ENCODE measurements at places on chromosomes 16 and 17. TPM values are rescaled to one million over a fixed set of nuclear protein-coding genes. Genes with fewer than 3 reads are reported as not detected.
A peak's percentile ranks its signal among the peaks of the same experiment; 100 is the strongest.

DNA sequence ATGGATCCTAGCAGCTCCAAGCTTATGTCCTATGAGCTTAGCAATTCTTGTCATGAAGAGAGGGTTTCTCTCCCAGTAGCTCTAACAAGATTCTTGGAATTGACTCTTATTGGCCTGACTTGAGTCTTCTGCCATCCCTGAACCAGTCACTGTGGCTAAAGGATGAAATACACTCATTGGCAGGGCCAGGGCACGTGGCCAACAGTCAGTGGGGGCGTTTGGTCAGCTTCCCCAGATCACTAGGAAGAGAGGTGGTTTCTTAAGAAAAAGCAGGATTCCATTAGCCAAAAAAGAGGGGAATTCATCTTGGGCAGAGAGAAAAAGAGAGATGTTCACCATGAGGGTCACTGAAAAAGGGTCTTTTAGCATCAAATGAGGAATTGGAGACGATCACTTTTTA lies 363.2 kb downstream of the SNX29 start:
- no peak for DNase-seq

KRTAP3-2 gene
- total RNA-seq, result not detected

DNA sequence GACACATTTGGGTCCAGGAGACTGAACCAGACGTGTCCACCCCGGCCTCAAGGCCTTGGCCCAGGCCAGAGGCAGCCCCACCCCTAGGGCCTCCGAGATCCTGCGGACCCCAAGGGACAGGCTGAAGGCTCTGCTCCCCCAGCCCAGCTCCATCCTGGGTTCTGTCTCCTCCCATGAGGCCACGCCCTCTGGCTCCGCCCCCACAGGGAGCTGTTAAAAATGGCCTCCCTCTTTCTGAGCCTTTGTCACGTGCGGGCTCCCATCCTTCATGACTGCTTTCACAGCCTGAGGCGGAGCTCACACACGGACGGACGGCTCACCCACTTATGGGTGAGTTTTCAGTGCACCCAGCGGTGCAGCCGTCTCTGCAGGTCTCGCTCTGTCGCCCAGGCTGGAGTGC lies 6.5 kb upstream of the CACNA1H start:
- DNase-seq, result no peak

KRTAP9-4 gene
- total RNA-seq, result not detected

PABPN1L gene
- not detected for total RNA-seq

DNA sequence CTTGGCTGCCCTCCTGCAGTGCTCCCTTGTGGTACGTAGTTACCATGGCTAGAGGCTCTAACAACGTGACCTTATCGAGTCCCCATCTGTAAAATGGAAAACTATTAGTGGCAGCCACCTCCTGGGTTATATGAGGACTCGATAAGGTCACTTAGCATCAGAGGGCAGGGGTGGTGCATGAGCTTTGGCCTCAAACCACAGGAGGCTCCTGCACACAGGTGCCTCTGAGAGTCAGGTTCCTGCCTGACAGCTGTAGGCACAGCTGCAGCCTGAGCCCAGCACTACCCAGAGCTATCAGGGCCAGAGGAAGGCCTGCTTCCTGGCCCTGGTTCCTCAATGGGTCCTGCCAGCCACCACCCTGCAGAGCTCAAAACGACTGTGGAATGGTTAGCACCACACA lies 57.2 kb upstream of the SEC14L1 start:
- no peak for DNase-seq

NEUROD2 gene
- not detected for total RNA-seq

DNA sequence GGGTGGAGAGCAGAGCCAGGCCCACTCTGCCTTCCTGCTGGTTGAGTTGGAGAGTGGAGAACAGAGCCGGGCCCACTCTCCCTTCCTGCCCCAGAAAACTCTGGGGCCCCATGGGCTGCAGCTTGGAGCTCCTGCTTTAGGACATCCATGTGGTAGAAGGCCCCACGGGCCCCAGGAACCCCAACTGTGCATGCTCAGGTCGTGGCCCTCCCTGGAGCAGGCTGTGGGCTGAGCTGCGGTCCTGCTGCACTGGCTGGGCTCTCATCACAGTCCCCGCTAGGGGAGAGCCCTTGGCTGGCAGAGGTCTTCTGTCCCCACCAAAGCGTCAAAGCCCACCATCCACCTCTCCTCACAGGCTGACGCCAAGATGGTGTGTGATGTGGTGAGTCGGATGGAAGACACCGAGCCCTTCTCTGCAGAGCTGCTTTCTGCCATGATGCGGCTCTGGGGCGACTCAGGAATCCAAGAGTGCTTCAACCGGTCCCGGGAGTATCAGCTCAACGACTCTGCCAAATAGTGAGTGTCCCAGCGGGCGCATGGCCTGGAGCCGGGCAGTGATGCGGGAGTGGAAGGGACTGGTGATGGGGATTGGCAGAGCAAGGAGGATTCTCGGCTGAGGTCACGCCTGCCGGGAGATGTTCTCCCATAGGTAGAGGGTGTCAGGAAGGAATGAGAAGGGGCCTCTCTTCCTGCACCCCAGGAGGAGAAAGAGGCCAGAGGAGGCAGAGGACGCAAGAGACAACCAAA lies 96.9 kb downstream of the AMFR start:
- no peak for DNase-seq

GRCh38 chr17:57197466-57198071 lies 58.8 kb upstream of the MSI2 start:
- DNase-seq, result no peak

GRCh38 chr17:57707892-57708291 lies 37.2 kb downstream of the CCDC182 start:
- DNase-seq, result peak; percentile 31

- peak; percentile 96 for DNase-seq
Observed at GRCh38 chr17:77424585-77425344, 284.0 kb downstream of the SEC14L1 start.

GRCh38 chr17:3905017-3905520 lies 11.2 kb downstream of the P2RX1 start:
- DNase-seq, result no peak

GRCh38 chr17:10226930-10227695 lies 28.7 kb upstream of the GAS7 start:
- DNase-seq, result peak; percentile 80

ADAP2 gene
- 8.0 TPM for total RNA-seq

- no peak for DNase-seq
Observed at GRCh38 chr16:7513429-7513828, 180.8 kb downstream of the RBFOX1 start.

DNA sequence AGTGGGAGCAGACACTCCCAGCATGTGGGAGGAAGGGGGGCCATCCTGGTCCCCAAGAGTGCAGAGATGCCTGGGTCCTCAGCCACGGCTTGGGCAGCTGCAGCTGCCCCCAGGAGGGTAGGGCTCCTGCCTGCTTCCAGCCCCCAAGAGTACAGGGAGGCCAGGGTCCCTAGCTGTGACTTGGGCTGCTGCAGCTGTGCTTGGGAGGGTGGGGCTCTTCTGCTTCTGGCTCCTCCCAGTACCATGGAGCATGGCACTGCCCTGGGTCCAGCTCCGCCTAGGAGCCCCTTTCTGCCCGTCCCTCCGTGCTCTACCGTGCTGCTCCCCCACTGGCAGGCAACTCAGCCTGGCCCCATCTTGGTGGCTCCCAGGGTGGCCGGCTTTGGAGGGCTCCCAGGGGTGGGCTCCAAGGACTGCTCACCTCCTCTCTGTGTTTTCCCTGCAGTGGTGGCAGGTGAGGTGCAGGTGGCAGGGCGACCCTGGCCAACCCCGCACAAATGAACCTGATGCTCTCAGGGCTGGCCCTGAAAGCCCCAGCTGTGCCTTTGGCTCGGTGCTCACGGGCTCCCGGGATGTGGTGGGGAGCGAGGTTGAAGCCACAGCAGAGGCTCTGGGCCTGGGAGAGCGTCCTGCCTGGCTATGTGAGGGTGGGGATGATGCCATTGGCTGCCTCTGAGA lies 18.5 kb upstream of the USP22 start:
- DNase-seq, result no peak

DNA sequence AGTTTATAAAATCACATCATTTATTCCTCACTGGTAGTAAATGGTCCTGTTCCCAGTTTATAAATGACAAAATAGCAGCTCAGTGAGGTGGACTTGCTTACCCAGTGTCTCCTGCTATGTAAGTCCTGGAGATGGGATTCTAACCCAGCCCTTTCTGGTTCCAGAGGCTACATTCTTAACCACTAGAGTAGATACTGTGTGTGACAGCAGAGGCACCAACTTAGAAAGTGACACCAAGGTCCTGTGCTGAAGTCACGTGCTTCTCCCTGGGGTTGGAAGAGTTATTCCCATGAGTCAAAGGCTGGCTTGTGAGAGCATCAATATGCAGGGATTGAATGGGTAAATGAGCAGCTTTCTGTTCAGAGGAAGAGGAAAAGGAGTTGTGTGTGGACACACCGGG lies 167.3 kb upstream of the IRX3 start:
- no peak for DNase-seq

USH1G gene
- total RNA-seq, result not detected

DNA sequence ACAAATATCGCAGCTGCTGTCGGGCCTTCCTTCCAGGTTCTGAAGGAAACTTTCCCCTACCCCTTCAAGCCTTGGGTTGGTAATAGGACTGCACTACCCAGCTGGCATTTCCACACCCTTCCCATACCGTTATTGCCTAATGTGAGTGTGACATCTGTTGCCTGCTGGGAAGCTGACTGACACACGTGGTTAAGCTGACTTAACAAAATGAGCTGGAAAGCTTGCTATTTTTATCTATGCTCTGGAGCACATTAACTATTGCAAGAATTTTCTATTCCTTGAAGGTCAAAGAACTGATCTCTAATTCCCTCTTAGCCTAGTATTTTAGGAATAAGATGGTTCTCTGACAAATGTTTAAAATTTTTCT lies 79.5 kb downstream of the PMP22 start:
- DNase-seq, result no peak

GRCh38 chr17:40364121-40364861 lies at the start of gene GJD3:
GJD3 (minus strand) TSS chr17:40364737; CDS start chr17:40363815, 922 bp downstream.
- DNase-seq, result no peak

GRCh38 chr17:34242587-34243363 lies 12.3 kb upstream of the CCL2 start:
- no peak for DNase-seq

- no peak for DNase-seq
Observed at GRCh38 chr17:7745748-7746470, 28.4 kb downstream of the DNAH2 start.

- DNase-seq, result no peak
Observed at GRCh38 chr17:78041386-78042179, 83.1 kb downstream of the TNRC6C start.

DNA sequence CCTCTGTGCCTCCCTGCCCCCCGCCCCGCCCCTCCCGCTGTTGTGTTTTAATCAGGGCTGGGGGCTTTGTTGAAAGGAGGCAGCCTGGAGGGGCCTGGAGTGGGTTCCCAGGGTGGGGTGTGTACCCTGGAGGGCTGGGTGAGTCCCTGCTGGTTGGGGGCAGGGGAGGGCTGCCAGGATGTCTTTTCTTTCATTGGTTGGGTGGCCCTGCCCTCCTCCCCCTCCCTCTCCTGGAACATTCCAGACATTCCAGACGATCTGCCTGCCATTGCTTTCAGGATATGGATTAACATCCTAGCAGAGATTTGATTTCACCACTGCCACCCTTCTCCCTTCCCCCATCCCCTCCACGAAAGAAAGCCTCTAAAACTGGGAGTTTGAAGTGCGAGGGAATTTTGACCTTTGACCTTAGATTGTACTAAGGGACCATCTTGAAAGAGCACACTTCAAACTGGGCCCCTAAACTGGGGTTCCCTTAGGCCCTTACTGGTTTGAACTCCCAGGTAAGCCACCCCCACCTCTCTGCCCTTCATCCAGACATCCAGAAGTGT lies 25.3 kb downstream of the IGF2BP1 start:
- no peak for DNase-seq

TM4SF5 gene
- total RNA-seq, result not detected

CIBAR2 gene
- total RNA-seq, result not detected

DHRS11 gene
- 13.5 TPM for total RNA-seq

DNA sequence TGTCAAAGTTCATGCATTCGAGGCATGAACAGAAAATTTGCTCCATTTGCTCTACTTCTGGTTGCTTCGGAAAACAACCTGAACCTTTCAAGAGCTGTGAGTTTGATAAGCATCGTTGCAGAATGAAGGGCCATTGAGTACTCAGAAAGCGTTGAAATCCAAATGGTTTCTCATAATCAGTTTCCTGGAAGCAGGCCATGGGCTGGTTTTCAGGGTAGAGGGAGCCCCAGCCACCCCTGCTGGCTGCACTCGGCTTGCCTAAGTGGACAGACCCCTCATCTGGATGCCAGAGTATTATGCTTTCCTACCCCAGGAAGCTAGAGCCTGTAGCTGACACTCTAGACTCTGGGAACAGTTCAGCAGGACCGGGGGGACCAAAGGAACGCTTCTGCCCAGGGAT lies 24.4 kb downstream of the SCNN1G start:
- no peak for DNase-seq

DNA sequence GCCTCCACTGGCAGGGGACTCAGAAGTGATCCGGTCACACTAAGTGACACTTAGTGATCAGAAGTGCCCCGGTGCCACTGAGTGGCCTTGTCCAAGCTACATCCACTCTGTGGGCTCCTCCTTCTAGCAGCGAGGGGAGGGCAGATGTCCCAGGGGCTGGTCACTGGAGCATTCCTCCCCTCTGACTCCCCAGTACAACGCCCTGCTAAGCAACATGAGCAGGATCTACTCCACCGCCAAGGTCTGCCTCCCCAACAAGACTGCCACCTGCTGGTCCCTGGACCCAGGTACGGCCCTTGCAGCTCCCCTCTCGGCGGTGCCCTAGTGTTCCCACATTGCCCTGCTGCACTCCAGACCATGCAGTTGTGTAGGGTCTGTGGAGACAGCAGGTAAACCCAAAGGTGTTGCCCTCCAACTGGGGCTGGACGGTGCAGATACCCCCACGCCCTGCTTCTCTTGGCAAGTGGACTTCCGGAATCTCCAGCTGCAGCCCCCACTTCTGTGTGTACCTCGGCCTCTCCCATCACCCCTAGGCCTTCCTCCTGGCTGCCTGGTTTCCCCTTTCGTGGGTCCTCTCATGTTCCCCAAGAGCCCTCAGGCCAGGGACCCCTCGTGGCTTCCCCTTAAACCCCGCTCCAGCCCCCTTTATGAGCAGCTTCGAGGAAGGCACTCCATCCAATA lies 2.1 kb downstream of the ACE start:
- DNase-seq, result peak; percentile 83

DNA sequence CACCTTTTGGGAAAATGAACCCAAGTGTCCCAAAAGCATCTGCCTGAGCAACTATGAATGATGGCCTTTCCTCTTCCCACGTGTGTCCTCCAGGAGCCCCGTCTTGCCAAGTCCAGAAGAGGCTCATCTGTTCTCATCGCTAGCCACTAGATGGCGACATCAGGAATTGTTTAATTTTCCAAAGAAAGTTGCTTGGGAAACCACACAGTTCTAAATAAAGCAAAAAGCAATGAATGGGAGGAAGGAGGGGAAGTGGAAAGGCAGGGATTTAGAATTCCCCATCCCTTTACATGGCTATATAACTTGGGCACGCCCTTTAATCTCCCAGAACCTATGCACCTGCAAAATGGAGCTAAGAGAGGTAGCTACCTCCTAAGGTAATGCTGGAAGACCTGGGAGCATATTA lies 9.0 kb upstream of the CDH5 start:
- DNase-seq, result no peak

CCL5 gene
- total RNA-seq, result 4.2 TPM

GRCh38 chr17:74458835-74459234 lies 7.6 kb upstream of the CD300A start:
- DNase-seq, result no peak

DNA sequence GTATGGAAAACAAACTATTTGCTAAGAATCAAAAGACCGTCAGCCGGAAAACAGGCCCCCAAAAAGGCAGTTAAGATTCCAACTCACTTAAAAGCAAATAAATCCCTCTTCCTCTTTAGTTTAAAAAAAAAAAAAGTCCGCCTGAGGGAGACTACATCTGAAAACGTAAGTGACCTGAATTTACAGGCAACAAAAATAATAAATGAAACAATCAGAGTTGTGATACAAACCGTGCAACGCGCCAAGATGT lies 1.1 kb downstream of the KANSL1 start:
- no peak for DNase-seq

- DNase-seq, result no peak
Observed at GRCh38 chr16:84742641-84743092, 42.9 kb downstream of the USP10 start.

TCAP gene
- 4,965 TPM for total RNA-seq
